K562 (cell line): ENCODE measurements at places on chromosomes 5 and 9.

- no peak for DNase-seq
These were observed 125.2 kb upstream of the SMIM23 start for GRCh38 chr5:171660434-171660833.

DNA sequence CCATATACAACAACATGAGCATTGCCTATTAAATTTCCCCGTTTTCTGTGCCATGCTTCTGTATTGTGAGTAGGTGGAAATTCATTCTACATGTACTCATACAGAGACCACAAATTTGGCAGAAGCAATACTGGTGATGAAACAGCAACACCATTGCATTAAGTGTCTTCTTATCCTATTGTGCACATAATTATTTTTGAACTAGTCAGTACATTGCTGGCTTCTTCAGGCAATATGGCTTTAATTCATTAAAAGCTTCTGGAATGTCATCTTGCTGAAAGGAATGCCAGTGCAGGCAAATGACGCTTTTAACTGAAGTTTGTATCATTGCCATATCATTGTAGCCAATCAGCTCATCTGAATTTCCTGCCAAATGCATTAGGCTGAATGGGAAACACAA is 82.6 kb downstream of the KIAA1958 start:
- DNase-seq = no peak

DNA sequence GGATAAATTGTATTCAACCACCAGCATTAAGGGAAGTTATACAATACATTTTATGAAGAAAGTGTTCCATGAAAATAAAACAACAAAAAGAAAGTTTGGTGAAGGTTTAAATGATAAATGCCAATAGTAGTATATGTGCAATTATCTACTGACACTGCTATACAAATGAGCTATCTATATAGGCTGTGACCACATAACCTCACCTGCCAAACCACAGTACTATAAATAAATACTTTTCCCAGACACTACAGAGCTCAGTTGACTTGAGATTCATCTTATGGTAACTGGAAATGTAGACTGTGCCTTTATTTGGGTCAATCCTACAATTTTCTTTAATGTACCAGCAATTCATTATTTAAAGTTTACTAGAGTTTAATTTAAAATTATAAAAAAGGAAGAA is 81.0 kb upstream of the CCDC152 start:
- no peak for DNase-seq

- DNase-seq = no peak
These were observed 55.3 kb downstream of the AHRR start for GRCh38 chr5:376799-377325.

- DNase-seq = peak; percentile 45
These were observed 13.5 kb downstream of the BTNL9 start for GRCh38 chr5:181053488-181054121.

DNA sequence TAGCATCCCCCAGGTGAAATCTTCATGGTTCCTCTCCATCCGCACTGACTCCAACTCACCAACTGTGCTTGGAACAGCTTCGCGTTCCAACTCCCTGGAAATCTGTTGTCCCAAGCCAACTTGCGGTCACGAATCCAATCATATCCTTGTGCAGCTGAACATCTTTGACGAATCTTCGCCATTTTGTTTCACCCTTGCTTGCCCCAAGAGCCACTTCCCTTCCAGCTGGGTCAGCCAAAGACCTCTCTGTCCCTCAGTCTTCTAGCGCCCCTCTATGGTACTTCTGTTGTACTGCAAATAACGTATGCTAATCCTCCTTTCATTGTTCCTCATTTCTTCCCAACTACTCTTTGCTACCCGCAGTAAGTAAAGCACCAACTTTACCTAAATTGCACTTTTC is 61.0 kb upstream of the TARS1 start:
- peak; percentile 17 for DNase-seq

- DNase-seq = peak; percentile 24
These were observed 7.4 kb upstream of the PPP3R2 start for GRCh38 chr9:101601904-101602765.

DNA sequence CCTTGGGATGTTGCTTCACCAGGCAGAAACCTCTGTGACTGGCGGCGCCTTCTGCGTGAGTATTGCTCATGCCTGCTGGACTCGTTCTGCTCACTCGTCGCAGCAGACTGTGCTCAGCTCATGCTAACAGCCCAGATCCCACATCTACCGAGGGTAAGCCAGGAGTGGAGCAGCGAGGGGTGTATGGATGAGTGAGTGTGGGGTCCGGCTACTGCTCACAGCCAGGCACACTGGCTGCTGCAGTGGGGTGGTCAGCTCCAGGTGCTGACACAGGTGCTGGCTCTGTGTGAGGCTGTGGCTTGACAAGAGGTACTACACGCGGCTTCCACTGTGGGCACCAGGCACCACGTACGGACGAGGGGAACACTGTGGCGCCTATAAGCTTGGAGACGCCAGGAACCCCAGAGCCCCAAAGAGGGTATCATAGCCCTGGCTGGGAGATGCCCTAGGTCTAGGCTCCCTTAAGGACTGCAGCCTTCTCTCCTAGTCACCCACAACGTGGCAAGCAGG is 47.7 kb upstream of the CDH12 start:
- no peak for DNase-seq

DNA sequence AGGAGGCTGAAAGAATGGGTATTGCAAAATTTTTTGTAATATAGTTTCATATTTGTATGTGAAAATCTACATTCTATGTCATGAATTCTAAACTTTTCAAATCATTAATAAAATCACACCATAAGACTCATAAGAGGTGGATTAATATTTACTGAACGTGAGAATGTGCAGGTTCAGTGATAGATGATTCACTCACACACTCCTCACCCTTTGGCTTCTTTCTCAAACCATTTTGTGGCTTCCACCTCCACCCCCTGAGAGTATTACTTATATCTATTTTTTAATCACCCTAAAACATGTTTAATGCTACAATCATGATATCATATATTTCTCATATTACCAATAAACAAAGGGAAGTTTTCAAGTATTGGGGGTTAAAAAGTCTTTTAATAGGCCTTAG is 275.5 kb downstream of the MEF2C start:
- DNase-seq = no peak

- DNase-seq = peak; percentile 25
These were observed at the start of gene ZNF474 for GRCh38 chr5:122129306-122129705. Gene ZNF474, plus strand, starts transcription at chr5:122129546. Its CDS starts 22,445 bp downstream, at chr5:122151991.

DNA sequence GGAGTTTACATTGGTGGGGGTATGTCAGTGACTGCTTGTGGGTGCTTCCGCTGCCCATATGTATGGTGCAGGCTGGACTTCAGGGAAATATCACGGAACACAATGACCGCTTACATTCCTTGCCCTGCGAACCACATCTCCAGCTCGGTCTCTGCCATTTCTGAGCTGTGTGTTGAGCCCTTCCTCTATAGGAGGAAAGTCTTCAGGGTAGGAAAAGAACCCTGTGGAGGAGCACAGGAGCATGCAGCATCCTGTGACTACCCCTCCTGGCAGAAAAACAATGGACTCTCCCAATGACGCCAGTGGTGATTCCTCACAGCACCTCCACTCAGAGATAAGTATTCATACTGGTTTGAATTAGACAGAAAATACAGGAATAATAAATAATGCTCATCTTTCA is 276.8 kb upstream of the MAP3K1 start:
- DNase-seq = no peak

DNA sequence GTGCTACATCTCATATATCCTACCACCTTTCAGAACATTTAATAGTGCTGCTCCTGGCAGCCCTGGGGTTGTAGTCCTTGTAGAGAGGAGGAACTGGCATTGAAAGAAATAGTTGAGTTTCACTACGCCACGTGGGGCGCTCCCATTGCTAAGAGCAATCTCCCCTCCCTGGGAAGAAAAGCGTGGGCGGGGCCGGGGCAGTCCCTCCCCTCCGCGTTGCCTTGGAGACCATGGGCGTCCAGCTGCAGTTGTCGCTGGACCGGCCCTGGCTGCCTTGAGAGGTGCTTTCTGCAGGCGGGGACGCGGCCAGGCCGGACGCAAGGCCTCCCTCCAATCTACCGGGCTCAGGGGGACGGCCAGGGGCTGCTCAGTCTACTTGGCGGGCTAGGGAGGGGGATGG is 368 bp upstream of the CCDC180 start:
- DNase-seq = peak; percentile 63

DNA sequence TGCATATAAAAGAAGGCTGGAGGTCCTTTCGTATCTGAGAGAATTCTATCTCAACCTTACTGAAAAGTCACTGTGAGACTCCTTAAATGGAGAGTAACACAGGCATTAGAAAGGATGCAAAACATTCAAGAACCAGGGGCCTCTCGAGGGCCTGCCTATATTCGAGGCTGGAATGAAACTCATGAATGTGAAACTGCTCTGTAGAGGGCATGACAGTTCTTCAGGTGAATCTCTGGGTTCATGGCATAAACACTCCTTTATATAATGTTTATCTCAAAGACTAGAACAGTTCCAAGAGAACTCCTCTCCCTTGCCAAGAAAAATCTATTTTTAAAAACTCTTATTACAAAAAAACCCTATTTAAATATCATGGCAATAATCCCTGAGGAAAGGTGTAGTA is 113.9 kb downstream of the SEC61B start:
- DNase-seq = no peak

DNA sequence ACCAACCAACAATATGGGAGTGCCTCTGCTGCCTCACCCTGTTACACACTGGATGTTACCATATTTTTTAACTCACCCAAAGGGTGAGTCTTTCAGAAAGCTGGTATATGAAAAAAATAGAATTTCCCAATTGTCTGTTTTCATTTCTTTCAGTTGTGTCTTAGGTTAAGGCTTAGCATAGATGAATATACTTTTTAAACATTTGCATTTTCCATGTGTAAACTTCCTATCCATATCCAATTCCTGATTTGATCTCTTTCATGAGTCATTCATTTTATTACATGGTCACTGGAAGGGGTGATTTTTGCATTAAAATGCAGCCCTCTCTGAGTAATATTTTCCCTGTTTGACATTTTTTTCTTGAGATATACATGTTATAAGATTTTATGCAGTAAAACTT is 406.5 kb downstream of the SEMA5A start:
- DNase-seq = no peak

DNA sequence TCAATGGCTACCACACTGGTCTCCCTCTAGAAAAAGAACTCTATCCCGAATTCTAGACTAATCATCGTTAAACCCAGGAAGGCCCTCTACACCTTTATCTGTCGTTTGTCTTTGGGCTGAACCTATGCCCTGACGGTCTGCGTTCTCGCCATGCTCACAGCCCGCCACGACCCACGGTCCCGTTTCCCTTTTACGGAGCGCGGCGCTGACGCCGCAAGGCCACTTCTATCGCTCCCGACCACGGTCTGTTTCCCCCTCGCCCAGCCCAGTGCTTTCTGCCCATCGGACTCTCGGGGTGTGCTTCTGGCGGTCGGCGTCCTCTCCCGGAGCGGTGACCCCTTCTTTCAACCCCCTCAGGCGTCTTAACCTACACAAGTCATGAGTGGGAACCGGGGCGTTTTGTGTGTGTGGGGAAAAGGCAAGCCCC is 974 bp downstream of the C9orf40 start:
- no peak for DNase-seq

DNA sequence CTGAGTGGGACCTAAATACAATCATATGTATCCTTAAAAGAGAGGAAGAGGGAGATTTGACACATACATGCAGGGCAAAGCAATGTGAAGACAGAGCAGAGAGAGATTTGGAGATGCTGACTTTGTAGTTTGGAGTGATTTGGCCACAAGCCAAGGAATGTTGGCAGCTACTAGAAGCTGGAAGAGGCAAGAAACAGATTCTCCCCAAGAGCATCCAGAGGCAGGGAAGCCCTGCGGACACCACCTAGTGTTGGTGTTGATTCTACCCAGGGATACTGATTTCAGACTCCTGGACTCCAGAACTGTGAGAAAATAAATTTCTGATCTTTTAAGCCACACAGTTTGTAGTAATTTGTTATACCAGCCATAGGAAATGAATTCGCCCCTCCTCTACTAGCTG is 64.9 kb upstream of the OSMR start:
- peak; percentile 17 for DNase-seq

GRCh38 chr9:100033877-100034551 is 64.8 kb downstream of the ERP44 start:
- DNase-seq = no peak

- DNase-seq = no peak
These were observed 3.6 kb downstream of the RNF130 start for GRCh38 chr5:180067986-180068385.

- no peak for DNase-seq
These were observed 95.3 kb downstream of the GALNT10 start for GRCh38 chr5:154285661-154286408.

DNA sequence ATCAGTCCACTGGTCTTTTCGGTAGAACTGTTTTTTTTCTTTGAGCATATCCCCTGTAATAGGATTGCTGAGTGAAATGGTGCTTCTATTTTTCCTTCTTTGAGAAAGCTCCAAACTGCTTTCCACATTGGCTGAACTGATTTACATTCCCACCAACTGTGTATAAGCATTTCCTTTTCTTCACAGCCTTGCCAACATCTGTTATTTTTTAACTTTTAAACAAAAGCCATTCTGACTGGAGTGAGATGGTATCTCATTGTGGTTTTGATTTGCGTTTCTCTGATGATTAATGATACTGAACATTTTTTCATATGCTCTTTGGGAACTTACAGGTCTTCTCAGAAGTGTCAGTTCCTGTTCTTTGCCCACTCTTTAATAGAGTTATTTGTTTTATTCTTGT is 764.7 kb downstream of the MTRR start:
- DNase-seq = no peak

- no peak for DNase-seq
These were observed 13.7 kb downstream of the POLK start for GRCh38 chr5:75525344-75525743.

- no peak for DNase-seq
These were observed 18.8 kb downstream of the MAP1B start for GRCh38 chr5:72125941-72126620.

GRCh38 chr5:122062205-122062604 is 15.9 kb downstream of the LOX start:
- no peak for DNase-seq

DNA sequence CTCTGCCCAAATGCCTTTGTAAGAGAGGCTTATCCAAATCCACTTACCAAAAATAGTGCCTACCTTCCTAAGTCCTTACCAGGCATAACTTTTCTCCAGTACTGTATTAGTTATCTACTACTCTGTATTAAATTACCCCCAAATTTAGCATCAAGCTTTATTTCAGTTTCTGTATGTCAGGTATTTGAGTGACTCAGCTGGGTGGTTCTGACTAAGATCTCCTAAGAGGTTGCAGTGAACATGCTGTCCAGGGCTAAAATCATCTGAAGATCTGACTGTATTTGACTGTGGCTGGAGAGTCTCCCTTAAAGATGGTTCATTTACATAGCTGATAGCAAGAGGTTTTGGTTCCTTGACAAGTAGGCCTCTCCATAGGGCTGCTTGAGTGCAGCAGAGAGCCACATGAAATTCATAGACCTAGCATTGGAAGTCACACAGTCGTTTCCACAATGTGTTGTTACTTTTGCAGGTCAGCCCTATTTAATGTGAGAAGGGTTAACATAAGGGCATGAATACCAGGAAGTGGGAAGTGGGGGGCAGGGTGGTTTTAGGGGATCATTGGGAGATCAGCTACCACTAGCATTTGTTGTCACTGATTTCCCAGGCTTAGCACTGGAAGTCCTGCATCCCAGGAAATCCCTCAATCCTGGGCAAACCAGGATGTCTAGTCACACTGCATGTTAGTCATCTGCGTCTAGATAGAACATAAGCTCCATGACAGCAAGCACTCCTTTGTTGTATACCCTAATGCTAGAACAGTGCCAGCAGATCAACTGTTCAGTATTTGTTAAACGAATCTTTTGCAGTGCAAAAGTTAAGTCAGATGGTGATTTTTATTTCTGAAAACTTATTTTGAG is 2.0 kb upstream of the ZNF622 start:
- DNase-seq = peak; percentile 57

- DNase-seq = no peak
These were observed 18.7 kb upstream of the ROPN1L start for GRCh38 chr5:10423022-10423421.
